PC-9 (cell line): ENCODE measurements at places on chromosomes 4 and X.

- no peak for DNase-seq
- no peak overlapping the region for H3K27ac ChIP-seq
- H3K27me3 ChIP-seq: no peaks in the 10 kb centered on the region
- H3K4me3 ChIP-seq: no peak overlapping the region
- no peaks in the 10 kb centered on the region for H3K36me3 ChIP-seq
These were observed 71.8 kb upstream of the NR3C2 start for GRCh38 chr4:148514041-148514440.

DNA sequence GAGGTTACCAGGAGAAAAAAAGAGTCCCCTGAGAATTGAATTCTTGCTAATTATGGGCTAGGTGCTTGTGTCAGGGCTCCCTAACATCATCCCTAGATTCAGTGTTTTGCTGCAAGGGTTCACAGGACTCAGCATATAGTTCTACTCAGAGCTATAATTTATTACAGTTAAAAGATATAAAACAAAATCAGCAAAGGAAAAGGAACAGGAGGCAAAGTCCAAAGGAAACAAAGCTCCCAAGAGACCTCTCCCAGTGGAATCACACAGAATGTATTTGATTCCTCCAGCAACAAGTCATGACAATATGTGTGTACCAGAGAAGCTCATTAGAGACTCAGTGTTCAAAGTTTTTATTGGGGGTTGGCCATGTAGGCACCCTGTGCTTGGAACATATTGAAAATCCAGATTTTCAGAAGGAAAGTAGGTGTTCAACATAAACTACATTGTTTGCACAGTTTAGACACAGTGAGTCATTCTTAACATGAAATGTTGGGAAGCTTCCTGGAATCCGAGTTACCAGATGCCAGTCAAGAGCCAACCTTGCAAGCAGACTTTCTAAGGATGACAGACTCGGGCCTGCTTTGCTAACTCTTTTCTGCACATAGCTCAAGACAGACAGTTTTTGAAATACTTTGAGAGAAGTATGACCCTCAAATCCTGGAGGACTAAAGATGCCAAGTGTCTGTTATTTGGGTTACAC is 311.3 kb upstream of the EMCN start:
- no peak overlapping the region for H3K27ac ChIP-seq
- DNase-seq: no peak
- H3K4me3 ChIP-seq: no peak overlapping the region

- H3K27me3 ChIP-seq: no peaks in the 10 kb centered on the region
- no peak overlapping the region for H3K27ac ChIP-seq
- H3K36me3 ChIP-seq: no peaks in the 10 kb centered on the region
These were observed 38.0 kb downstream of the RADX start for GRCh38 chrX:106649523-106650428.

DNA sequence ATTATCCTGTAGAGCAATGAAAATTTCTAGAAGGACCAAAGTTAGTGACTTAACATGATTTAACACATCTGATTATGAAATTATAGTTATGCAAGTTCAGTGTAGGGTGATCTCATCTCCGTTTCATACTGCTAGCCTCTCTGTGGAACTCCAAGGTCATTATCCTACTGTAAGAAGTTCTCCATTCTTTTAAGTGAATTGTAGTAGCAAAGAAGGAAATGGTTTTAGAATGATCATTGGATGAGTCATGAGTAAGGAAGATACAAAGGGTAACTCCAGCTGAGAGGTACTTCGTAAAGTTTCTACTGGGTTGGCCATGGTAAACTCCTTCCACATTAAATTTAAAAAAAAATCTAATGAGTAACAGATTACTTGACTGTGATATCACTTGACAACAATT is 215.0 kb upstream of the GIMD1 start:
- H3K27ac ChIP-seq: no peak overlapping the region
- H3K4me3 ChIP-seq: no peak overlapping the region
- H3K27me3 ChIP-seq: no peaks in the 10 kb centered on the region

- H3K27me3 ChIP-seq: no peaks in the 10 kb centered on the region
- no peak for DNase-seq
- no peak overlapping the region for H3K27ac ChIP-seq
- H3K4me1 ChIP-seq: no peaks in the 10 kb centered on the region
- no peak overlapping the region for H3K4me3 ChIP-seq
- H3K36me3 ChIP-seq: no peaks in the 10 kb centered on the region
These were observed 58.2 kb upstream of the DDIT4L start for GRCh38 chr4:100248476-100248875.

DNA sequence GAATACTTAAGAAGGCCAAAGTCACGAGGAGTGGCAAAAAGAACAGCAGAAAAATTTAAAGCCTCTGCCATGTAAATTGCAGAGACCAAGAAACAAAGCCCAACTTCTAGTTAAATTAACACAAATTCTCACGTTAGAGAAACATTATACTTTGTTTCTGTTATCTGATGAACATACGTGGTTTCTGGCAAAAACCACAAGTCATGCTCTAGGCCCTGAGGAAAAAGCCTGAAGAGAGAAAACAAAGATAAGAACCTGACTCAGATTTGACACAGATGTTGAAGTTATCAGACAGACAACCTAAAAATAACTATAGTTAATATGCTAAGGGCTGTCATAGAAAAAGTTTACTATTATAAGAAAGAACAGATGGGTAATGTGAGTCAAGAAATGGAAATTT is 149.1 kb upstream of the PCDH10 start:
- no peak overlapping the region for H3K4me3 ChIP-seq
- no peaks in the 10 kb centered on the region for H3K4me1 ChIP-seq
- no peaks in the 10 kb centered on the region for H3K36me3 ChIP-seq
- no peak overlapping the region for H3K27ac ChIP-seq

- peaks cover 54% of the 10 kb centered on the region for H3K4me1 ChIP-seq
- no peak overlapping the region for H3K27ac ChIP-seq
- DNase-seq: no peak
- no peaks in the 10 kb centered on the region for H3K27me3 ChIP-seq
- H3K36me3 ChIP-seq: peaks cover 14% of the 10 kb centered on the region; the same call in 1 of the 2 replicates
These were observed 61.9 kb downstream of the TSC22D3 start for GRCh38 chrX:107713543-107714205.

- H3K27me3 ChIP-seq: no peaks in the 10 kb centered on the region
- peaks cover 12% of the 10 kb centered on the region for H3K4me1 ChIP-seq
- H3K4me3 ChIP-seq: no peak overlapping the region
These were observed 8.9 kb upstream of the TMEM165 start for GRCh38 chr4:55386840-55387239.

- no peak overlapping the region for H3K4me3 ChIP-seq
- peaks cover 8% of the 10 kb centered on the region; the same call in 1 of the 2 replicates for H3K4me1 ChIP-seq
- no peaks in the 10 kb centered on the region for H3K36me3 ChIP-seq
- peaks cover 57% of the 10 kb centered on the region for H3K27me3 ChIP-seq
- DNase-seq: no peak
- no peak overlapping the region for H3K27ac ChIP-seq
These were observed 14.4 kb upstream of the ASMTL start for GRCh38 chrX:1466971-1467561.

- DNase-seq: no peak
- H3K4me3 ChIP-seq: no peak overlapping the region
- H3K27ac ChIP-seq: no peak overlapping the region
- no peaks in the 10 kb centered on the region for H3K27me3 ChIP-seq
- no peaks in the 10 kb centered on the region for H3K4me1 ChIP-seq
- no peaks in the 10 kb centered on the region for H3K36me3 ChIP-seq
These were observed 45.7 kb upstream of the PRSS12 start for GRCh38 chr4:118398226-118399090.

- no peak overlapping the region for H3K27ac ChIP-seq
- H3K4me3 ChIP-seq: no peak overlapping the region
- DNase-seq: no peak
- H3K4me1 ChIP-seq: no peaks in the 10 kb centered on the region
These were observed 15.8 kb downstream of the CAMK2D start for GRCh38 chr4:113745711-113746110.

- peak overlapping the region; percentile 94 for H3K27ac ChIP-seq
These were observed 27.8 kb downstream of the TCEAL1 start for GRCh38 chrX:103656617-103657016.

GRCh38 chr4:34158878-34159277 is 2085.4 kb downstream of the ARAP2 start:
- H3K36me3 ChIP-seq: no peaks in the 10 kb centered on the region
- no peaks in the 10 kb centered on the region for H3K4me1 ChIP-seq
- DNase-seq: no peak
- H3K27me3 ChIP-seq: no peaks in the 10 kb centered on the region

- no peak overlapping the region for H3K27ac ChIP-seq
- peaks cover 48% of the 10 kb centered on the region for H3K4me1 ChIP-seq
- peak overlapping the region; percentile 90 for H3K4me3 ChIP-seq
These were observed 1.7 kb downstream of the SLAIN2 start for GRCh38 chr4:48343035-48343434.

GRCh38 chrX:82734140-82734539 is 774.0 kb upstream of the POU3F4 start:
- H3K36me3 ChIP-seq: no peaks in the 10 kb centered on the region
- no peaks in the 10 kb centered on the region for H3K27me3 ChIP-seq
- no peak overlapping the region for H3K4me3 ChIP-seq

GRCh38 chr4:157185363-157185762 is 35.2 kb upstream of the GRIA2 start:
- H3K4me3 ChIP-seq: no peak overlapping the region
- no peaks in the 10 kb centered on the region for H3K36me3 ChIP-seq
- H3K4me1 ChIP-seq: no peaks in the 10 kb centered on the region
- no peaks in the 10 kb centered on the region for H3K27me3 ChIP-seq
- H3K27ac ChIP-seq: no peak overlapping the region
- no peak for DNase-seq

DNA sequence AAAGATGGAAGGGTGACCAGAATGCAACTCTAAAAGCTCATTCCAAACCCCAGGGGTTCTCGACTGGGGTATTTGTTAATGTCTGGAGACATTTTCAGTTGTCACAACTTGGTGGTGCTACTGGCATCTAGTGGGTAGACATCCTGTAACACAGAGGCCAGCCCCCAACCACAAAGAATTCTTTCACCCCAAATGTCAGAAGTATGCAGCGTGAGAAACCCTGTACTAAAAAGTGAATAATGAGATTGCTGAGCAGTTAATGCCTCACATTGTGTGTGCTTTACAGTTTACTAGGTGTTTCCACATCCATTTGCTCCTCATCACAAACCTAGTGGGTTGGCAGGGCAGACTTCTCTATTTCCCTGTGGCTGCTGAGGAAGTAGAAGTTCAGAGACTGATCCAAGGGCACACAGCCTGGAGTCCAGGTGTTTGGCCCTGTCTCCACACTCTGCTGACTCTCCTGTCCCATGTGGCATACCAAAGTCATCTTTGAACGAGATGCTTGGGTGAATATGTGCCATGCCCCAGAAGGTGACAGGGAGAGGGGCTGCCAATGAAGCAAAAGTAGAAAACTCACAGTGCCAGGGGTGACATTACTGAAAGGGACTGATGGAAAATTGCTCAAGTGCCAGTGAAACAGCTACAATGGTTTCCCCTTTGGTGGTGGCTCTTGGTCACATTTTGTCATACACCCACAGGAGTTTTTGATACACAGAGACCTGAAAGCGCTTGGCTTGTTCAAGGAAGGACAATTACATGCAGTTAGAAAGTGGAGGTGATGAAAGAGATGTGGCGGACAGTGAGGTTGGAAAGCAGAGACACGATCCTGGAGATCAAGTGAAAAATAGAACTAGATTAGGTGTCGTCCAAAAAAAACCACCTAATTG is 10.1 kb upstream of the TMEM154 start:
- no peaks in the 10 kb centered on the region for H3K27me3 ChIP-seq
- no peaks in the 10 kb centered on the region for H3K36me3 ChIP-seq
- no peak overlapping the region for H3K27ac ChIP-seq
- no peak for DNase-seq
- H3K4me3 ChIP-seq: no peak overlapping the region

DNA sequence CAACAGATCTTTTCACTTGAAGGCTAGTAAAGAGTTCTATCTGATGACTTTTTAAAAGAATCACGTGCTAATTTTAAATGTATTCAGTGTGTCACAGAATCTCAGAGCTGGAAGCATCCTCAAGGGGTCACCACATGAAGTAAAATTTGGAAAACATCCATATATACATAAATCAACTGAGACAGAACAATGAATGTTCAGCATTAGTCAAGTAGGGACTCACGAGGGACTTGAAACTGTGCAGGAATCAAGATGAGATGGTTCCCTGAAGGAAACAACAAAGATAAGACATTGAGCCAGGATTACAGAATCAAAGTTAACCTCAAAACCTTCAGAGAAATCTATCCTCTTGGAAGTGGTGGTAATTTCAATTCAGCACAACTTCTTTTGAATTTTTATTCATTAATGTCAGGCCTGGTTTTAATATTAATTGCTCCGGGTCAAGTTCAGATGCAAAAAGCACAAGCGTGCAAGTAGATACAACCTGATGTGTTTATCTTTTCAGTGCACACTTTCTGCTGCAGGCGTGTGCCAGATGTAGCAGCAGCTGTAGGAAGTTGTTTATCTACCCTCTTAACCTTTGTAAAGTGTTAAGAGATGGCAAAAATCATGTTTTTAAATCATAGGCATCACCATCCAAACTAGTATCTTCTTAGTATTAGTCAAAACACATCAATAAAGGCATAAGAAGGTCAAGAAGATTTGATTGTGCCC is 87.7 kb upstream of the SRD5A3 start:
- H3K27me3 ChIP-seq: no peaks in the 10 kb centered on the region
- H3K27ac ChIP-seq: no peak overlapping the region
- no peak overlapping the region for H3K4me3 ChIP-seq
- no peaks in the 10 kb centered on the region for H3K4me1 ChIP-seq

GRCh38 chrX:151702026-151702714 is 6.9 kb downstream of the PRRG3 start:
- H3K4me1 ChIP-seq: no peaks in the 10 kb centered on the region
- no peak overlapping the region for H3K27ac ChIP-seq
- H3K4me3 ChIP-seq: no peak overlapping the region
- H3K36me3 ChIP-seq: no peaks in the 10 kb centered on the region
- peaks cover 95% of the 10 kb centered on the region for H3K27me3 ChIP-seq
- DNase-seq: no peak

GRCh38 chr4:112889199-112889598 is 160.3 kb upstream of the ANK2 start:
- no peak overlapping the region for H3K4me3 ChIP-seq
- no peaks in the 10 kb centered on the region for H3K4me1 ChIP-seq
- no peak for DNase-seq
- H3K27me3 ChIP-seq: no peaks in the 10 kb centered on the region

DNA sequence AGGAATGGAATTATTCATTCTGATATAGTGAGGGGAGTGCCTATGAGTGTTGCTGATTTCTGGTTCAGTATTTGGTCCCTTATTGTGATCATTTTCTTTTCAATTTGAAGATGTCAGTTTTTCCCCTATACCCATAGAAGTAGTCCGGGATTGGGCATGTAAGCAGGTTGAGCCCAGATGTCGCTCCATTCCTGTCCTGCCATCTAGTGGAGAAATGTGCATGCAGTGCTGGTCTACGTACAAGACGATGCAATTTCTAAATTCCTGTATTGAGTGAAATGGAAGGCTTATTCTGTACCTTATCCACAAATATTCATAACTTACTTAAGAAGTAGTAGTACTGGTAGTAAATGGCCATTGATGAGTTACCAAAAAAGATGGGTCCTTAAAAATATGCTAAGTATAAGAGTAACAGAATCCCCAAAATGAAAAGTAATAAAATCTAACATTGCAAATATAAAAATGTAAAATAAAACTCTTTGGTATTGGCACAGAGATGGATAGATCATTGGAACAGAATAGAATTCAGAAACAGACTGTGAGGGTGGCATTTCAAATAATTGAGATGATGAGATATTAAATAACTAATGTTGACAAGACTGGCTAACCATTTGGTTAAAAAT is 60.9 kb downstream of the UGT8 start:
- no peaks in the 10 kb centered on the region for H3K36me3 ChIP-seq
- H3K4me1 ChIP-seq: no peaks in the 10 kb centered on the region
- no peak overlapping the region for H3K27ac ChIP-seq
- H3K27me3 ChIP-seq: no peaks in the 10 kb centered on the region
- H3K4me3 ChIP-seq: no peak overlapping the region

GRCh38 chr4:110654254-110654635 is 31.4 kb upstream of the PITX2 start:
- H3K4me3 ChIP-seq: no peak overlapping the region
- no peaks in the 10 kb centered on the region for H3K27me3 ChIP-seq
- H3K4me1 ChIP-seq: peaks cover 10% of the 10 kb centered on the region; the same call in 1 of the 2 replicates
